Stimulated activated CD4-positive, alpha-beta T cell treated with anti-CD3 and anti-CD28 coated beads, Interleukin-1b, Interleukin-23, amount 100 ng/mL, for 1 hour (primary cell): ENCODE measurements at places on chromosomes 13 and 19.

DNA sequence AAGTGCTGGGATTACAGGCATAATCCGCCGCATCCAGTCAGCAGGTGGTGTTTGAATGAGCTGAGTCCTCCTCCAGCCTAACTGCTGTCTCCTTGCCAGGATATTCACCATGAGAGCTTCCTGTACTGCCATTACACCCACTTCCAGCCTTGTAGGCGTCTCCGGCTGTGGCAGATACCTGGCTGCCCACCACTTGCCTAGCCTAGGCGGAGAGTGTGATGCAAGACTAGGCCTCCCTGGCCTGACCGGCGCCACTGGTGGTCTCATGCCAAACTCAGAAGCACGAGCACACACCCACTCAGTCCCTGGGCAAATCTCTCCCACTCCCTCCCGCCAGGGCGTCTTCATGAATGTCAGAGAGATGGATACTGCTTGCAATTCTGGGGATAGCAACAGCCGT is 16.6 kb downstream of the IL12RB1 start:
- no peak for DNase-seq

DNA sequence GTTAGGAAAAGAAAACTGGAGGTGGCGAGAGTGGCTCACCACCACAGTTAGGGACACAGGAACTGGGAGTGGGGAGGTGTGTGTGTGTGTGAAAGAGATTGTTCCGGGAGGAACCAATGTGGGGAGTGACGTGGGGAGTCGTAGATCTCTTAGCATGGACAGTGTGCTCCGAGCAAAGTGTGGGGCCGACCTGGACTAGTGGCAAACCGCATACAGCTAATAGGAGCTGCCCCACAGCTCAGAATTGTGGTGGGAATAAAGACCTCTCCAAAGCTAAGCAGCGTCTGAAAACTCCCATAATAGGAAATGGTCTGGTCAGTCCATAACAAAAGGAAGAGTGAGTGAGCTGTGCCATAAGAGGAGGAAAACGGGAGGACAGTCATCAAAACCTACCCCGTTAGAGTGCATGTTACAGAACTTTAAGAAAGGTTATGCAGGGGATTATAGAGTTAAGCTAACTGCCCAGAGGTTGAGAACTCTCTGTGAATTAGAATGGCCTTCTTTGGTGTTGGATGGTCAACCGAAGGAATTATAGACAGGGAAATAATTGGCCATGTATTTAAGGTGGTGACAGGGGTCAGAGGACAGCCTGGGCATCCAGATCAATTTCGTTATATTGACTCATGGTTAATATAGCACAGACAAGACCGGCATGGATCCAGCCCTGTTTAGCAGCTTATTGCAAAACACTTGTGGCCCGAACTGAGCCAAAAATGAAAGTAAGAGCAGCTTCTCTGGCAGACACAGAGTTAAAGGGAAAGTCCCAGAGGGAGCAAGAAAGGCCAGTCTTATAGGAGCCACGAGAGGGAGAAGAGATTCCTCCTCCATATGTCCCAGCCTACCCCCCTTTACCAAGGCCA is 8.9 kb upstream of the SLC15A1 start:
- DNase-seq, result no peak

GRCh38 chr19:47497050-47497766 is 13.2 kb upstream of the KPTN start:
- DNase-seq, result no peak

- peak; percentile 16 for DNase-seq
Measured at GRCh38 chr13:46551410-46552302, 1.3 kb upstream of the LRCH1 start.

- DNase-seq, result no peak
Measured at GRCh38 chr13:112990783-112991182, 21.8 kb downstream of the MCF2L start.

- DNase-seq, result no peak
Measured at GRCh38 chr13:106530980-106531481, 4.4 kb downstream of the EFNB2 start.

GRCh38 chr13:62320129-62321108 is 904.8 kb upstream of the PCDH20 start:
- DNase-seq, result no peak

GRCh38 chr13:78841358-78841963 is 182.5 kb upstream of the OBI1 start:
- no peak for DNase-seq

DNA sequence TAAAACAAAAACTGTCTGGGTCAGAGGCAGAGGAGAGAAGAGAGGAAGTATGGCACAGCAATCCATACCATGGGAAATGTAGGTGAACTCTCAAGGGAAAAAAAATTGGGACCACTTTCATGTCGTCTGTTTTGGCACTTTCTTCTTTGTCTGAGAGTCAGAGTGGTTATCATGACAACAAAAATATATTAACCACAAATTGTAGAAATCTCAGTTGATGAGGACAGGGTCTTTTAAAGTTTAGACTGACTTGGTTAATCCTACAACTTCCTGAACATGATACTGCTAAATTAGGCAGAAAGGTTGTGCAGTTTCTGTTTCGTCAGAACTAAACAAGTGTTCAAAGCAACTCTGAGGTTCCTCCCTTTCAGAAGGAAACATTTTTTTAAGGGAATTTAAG is 15.2 kb downstream of the KLF5 start:
- no peak for DNase-seq
